Stimulated activated CD4-positive, alpha-beta T cell treated with anti-CD3 and anti-CD28 coated beads, TNF-alpha, amount 100 ng/mL, for 1 hour (primary cell): ENCODE measurements at places on chromosomes 11 and 22.

DNA sequence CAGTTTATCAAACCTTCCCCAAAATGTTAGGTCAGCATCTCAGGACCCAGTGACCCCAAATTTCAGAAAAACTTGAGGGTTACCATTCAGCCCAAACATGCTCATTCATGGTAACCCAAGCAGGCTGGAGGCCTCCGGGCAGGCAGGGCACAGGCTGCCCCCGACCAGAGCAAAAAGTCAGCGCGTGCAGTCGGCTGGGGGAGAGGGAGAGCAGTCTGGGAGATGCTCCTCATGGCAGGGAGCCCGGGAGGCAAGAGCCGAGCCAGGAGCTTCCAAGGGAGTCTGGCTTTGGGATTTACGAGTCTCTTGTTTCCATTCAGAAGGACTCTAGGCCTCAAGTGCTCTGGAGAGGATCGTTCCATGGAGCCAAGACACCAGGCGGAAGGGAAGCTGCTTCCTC is 45.7 kb downstream of the RPUSD4 start:
- DNase-seq: no peak

DNA sequence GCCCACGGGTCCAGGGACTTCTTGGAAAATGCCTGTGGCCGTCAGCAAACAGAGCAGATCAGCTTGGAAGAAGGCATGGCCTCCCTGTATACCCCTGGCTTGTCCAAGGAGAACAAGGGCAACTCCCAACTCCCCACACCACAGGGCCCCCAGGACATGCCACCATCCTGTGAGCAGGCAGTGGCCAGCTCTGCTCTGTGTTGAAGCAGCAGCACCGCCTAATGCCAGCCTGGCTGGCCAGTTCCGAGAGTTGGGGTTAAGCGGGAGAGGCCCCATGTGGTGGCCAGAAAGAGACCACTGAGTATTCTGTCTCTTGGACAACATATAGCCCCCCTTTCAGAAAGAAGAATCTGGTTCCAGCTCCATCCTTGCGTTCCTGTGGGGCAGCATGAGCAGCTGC is 209.2 kb downstream of the CTTN start:
- no peak for DNase-seq

- no peak for DNase-seq
Measured at GRCh38 chr11:57479021-57479663, 18.8 kb downstream of the RTN4RL2 start.

GRCh38 chr11:17697175-17697949 is 22.0 kb upstream of the MYOD1 start:
- DNase-seq: no peak

GRCh38 chr11:11243590-11244469 is 109.2 kb downstream of the CSNK2A3 start:
- DNase-seq: no peak

- no peak for DNase-seq
Measured at GRCh38 chr11:74630043-74630442, 37.7 kb downstream of the POLD3 start.

DNA sequence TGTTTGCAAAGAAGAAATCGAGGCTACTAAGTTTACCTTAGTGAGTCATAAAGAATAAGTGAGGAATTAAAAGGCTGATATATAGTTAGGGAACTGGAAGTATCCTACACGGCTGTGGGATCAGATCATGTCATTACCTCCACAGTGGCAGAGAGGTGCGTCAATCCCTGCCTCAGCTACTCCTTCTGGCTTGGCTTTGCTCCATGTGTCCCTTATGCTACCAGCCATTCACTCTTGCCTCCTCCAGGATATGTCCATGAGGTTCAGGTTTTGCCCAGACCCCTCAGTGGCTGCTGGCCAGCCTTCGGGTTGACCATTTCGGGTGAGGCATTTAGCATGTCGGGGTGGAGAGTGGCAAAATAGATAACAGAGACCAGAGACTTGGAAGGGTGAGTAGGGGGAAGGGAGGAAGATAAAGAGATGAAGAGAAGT is 153.4 kb downstream of the LDLRAD3 start:
- DNase-seq: no peak

GRCh38 chr22:45265535-45265934 is 19.2 kb upstream of the UPK3A start:
- DNase-seq: no peak

DNA sequence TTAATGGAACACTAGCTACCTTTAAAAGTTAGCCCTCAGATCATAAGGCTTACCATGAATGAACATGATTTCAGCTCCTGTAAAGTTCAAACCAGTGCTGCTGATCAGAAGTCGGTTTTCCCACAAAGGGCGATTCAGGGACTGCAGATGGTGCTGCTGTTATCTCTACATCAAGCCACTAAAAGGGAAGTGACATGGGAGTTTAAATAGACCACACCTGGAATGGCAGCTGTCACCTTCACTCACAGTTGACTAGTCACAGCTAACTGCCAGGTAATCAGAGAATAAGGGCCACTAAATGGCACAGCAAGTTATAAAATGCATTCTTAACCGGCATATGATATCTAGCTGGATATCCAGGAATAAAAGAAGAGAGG is 581.1 kb upstream of the ARHGAP42 start:
- DNase-seq: no peak

- DNase-seq: peak; percentile 87
Measured at GRCh38 chr11:73597956-73598718, at the start of gene FAM168A. FAM168A (minus strand) TSS chr11:73598112; CDS start chr11:73468474, 129,638 bp downstream.

DNA sequence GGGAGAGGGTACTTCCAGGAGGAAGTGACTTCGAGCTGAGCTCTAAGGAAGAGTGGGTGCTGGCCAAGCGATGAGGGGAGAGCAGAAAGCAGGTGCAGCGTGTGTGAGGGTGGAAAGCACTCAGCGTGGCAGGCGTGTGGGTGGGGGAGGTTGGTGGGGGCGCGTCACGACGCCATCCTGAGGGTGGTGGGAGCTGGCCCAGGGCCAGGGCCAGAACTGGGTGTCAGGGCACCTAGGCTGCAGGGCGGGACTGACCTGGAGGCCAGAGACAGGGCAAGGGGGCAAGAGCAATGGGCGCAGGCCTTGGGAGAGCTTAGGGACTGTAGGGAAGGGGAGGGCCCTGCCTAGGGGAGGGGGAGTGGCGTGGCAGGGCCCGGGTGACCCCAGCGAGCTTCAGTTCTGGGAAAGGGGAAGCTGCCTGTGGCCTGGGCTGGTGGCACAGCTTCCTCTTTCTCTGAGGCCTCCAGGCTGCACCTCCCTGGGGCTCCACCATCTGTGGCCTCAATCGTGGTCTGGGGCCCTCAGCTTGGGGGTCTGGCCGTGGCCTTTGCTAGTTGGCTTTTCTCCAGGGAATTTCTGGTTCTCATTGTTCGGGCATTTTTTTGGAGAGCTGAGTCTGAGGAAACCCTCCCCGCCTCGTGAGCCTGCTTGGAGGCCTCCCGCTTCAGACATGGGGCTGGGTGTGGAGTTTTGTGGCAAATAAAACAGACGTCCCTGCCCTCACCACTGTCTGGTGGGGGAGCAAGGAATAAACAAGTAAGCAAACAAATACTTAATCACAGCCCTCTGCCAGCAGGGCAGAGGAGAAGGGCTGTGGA is 8.9 kb downstream of the RELT start:
- DNase-seq: no peak

DNA sequence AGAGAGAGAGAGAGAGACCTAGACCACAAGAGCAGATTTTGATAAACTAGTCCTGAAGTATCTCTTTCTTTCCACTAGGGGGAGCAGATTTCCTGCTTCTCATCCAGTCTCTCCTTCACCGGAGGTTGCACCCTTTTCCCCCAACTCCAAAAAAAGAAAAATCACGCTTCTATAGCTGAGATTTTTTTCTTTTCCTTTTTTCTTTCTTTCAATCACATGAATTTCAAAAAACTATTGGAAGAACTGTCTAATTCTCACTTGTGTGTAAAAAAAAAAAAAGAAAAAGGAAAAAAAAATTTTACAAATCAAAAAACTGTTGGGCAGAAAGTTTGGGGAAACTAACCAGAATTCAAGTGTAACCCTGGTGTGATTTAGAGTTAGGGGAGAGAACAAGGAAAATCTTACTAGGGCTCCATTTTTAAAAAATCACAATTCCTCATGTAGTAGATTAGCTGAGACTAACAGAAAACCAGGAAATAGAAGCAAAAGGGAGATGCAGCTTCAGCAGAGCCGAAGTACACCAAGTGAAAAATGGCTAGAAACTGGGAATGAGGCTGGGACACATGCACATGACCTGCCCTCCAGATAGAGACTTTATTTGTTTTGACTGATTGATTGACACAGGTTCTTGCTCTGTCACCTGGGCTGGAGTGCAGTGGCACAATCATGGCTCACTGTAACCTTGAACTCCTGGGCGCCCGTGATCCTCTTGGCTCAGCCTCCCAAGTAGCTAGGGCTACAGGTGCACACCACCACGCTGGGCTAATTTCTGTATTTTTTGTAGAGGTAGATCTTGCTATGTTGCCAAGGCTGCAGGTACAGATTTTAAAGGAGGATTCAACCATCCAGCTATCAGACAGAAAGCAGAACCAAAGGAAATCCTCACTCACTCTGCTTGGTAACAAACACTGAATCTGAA is 27.1 kb downstream of the SDHD start:
- DNase-seq: no peak

DNA sequence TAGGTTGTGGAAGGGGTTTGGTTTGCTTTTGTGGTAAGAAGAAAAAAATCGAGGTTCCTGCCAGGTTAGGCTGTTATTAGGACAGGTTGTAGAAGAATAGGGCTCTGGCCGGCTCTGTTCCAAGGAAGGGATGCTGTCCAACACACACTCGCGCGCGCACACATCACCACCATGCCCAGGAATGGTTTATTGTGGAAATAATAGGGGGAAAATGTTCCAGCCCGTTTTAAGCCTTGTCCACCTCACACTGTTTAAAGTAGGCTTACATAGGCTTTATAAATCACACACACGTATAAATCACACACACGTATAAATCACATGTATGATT is 1.2 kb upstream of the ARHGAP20 start:
- DNase-seq: no peak

DNA sequence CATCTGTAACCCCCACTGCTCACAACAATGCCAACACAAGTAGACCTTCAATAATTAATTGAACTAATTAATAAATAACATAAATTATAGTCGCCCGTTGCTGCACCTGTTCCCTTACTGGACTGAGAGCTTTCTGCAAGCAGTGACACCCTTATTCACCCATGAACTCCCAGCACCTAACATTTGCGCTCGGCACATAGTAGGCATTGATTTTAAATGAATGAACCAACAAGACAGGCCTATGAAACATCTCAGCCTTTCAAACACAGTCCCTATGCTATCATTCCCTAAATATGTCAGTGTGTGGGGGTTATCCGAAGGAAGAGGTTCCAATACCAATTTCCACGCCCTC is 1.1 kb downstream of the THAP12 start:
- no peak for DNase-seq

- no peak for DNase-seq
Measured at GRCh38 chr11:12167061-12168000, 56.9 kb downstream of the MICAL2 start.

- no peak for DNase-seq
Measured at GRCh38 chr22:46203601-46203980, 46.5 kb downstream of the CDPF1 start.

DNA sequence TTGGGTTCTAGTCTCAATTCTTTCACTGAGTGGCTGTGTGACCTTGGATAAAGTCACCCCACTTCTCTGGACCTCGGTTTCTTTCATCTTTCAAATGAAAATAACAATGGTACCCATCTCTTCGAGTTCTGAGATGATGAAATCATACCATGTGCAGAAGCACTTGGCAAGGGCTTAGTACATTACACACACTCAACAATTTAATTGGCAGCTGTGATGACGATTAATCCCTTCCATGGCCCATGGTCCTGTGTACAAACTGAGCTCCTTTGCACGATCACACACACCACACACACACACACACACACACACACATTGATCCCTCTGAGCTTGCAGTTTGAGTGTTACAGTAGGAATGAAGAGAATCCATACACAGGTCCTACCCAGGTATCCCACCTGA is 103.4 kb upstream of the ASPHD2 start:
- DNase-seq: no peak

- peak; percentile 15 for DNase-seq
Measured at GRCh38 chr11:119254239-119254638, 48.1 kb downstream of the CBL start.

GRCh38 chr11:61869429-61869707 is 22.0 kb downstream of the FADS3 start:
- DNase-seq: no peak

DNA sequence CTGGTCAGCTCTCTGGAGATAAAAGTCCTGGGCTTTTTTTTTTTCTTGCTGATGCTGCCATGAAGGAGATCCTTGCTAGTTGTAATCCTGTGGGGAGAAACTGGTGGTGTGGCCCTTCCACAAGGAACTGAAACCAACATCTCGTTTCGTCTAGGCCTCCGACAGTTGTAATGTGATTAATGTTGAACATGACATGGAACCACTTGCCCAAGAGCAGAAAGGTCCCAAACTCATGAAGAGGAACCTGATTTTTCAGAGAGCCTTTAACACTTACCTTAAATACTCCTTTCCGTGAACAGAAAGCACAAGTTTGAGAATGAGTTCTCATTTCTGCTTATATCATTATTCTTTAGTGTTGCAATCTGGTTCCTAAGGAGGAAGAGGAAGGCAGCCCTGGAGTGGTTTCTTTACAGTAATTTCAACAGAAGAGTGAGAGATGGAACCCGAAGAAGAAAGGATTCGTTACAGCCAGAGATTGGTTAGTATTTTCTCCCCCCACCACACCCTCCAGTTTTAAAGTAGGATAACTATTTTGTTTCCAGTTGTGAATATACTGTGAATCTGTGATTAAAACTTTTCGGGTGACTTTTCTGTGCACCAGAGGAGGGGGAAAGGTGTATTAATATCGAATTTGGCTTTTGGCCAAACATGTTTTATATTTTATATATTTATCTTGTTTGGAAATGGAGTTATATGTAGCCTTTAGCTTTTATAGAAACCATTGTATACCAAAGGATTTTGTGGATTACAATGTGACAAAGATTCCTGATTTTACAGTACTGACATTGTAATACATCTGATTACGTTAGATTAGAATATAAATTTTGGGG is 2.0 kb downstream of the KDM2A start:
- DNase-seq: no peak

GRCh38 chr22:48084041-48084728 is 1321.7 kb downstream of the TBC1D22A start:
- DNase-seq: no peak

GRCh38 chr22:43005106-43005505 is 9.8 kb downstream of the PACSIN2 start:
- no peak for DNase-seq

GRCh38 chr22:27139935-27140511 is 482.6 kb downstream of the MIAT start:
- no peak for DNase-seq

DNA sequence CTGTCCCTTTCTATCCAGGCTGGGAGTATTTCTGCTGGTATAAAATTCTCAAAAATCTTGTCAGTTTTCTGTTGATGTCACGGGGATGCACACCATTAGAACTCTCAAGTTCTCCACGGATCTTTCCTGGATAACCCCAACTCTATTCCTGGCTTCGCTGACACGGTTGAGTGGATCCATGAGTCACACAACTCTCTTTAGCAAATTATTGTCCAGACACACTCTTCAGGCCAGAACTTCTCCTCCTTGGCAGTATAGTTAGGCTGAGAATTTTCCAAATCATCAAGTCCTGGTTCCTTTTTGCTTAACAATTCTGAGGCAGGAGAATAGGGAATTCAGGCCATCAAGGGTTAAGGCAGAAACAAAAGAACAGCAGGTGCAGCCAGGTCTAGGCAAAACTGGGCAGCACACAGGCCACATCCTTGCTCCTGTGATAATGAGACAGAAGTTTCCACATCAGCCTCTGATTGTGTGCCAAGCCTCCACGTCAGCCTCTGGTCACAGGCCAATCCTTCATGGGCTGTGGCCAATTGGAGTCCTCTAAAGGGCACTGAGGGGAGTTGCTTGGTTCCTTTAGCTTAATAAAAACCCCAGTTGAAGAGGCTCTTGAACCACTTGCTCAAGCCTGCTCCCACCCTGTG is 5.7 kb upstream of the ACAT1 start:
- no peak for DNase-seq

- no peak for DNase-seq
Measured at GRCh38 chr11:1302461-1303125, 6.8 kb downstream of the TOLLIP start.
